AG20443 (cell line): ENCODE measurements at places on chromosomes 5 and 9.

DNA sequence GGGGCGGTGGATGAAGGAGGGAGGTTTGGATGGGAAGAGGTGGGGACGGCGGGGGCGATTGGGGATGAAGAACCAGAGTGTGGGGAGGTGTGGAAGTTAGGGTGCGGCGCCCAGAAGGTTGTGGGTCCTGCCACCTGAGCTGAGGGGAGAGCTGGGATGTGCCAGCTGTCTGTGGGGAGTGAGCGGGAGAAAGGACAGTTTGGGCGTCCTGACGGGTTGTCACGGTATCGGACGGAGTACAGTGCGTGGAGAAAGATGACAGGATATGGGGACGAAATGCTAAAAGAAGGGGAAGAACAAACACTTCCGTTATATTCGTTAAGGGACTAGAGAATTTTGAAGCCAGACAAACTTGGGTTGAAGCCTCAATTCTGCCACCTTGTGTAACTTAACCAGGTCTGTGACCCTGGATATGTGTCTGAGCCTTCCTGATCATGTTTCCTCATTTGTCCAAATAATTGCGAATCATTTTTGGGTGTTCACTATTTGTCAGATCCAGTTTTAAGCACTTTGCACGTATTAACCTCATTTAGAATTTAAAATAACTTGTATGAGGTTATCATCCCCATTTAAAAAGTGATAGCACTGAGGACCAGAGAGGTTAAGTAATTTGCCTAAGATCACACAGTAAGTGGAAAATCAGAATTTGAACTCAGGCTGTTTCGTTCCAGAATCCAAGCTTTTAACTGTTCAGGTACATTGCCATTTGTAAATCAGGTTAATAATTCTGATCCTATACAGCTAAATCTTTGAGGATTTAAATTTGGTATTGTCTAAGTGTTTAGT, 689 bp downstream of the CNTRL start:
- no peak for DNase-seq

DNA sequence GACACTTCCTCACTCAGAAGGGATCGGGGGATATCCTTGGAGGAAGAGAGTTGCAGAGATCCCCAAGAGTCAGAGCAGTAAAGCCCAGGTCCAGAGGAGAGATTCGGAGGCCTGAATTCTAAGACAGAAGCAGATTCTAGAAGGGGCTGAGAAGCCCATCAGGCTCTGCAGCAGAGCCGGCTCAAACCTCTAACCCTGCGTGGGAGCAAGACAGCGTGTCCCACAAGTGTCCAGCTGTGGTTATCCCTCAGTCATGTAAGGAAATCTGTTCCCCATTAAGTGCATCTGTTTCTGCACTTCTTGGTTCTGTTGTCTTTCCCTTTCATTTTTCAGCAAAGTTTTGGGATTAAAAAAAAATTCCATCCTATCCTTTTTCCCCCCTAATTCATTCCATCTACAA, 4.8 kb upstream of the DIAPH1 start:
- DNase-seq = no peak

- DNase-seq = no peak
Observed at GRCh38 chr9:83132768-83133167, 69.8 kb upstream of the RASEF start.

GRCh38 chr5:57844410-57844809, 361.8 kb upstream of the ACTBL2 start:
- DNase-seq = no peak

- DNase-seq = no peak
Observed at GRCh38 chr5:166073901-166074581, 2217.4 kb upstream of the WWC1 start.

- DNase-seq = no peak
Observed at GRCh38 chr9:129775448-129775798, 22.6 kb upstream of the PTGES start.
